Tongue (tissue), 3 donors: ENCODE measurements at places on chromosomes 6 and 20. TPM values are rescaled to one million over a fixed set of nuclear protein-coding genes. Genes with fewer than 3 reads are reported as not detected.

DNA sequence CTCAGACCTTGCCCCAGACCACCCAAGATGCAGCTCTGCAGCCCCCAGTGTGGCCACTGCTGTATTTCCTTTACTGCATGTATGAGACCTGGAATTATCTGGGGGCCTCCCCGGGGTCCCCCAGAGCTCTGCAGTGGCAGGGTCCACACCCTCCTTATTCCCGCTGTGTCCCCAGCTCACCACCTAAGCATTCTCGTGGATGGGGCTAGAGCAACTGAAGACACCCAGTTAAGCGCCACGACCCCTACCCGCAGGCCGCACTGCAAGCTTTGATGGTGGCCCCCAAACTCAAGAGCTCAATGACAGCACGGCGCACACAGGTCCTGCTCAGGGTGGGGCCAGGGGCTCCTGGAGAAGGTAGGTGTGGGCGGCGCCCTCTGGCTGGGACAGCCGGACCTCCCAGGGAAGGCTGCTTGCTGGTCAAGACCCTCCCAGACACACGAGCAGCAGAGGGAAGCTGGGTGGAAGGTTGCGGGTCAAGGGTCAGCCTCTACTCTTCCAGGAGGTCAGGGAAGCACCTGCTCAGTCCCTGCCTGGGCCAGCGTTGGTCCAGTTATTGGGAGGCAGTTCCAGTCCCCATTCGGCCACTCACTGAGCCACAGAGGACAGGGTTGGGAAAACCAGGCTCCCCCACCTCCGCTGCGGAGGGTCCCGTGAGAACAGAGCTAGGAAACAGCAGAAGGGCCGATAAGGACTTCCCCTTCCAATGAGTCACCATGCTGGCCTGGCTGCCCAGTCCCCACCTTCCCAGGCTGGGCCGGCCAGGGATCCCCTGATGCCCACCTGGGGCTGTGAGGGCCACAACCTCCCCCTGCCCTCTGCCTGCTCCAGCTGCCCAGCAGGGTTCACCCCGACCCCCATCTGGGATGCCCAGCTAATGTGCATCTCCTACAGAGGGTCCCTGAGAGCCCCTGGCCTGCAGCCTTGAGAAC lies 2.9 kb downstream of the LAMA5 start:
- DNase-seq, result no peak

Gene LHFPL5
- total RNA-seq, result not detected

Gene PLN
- 24.5 TPM for total RNA-seq

- no peak for DNase-seq
Measured at GRCh38 chr6:39649996-39650395, 75.2 kb downstream of the KIF6 start.

GRCh38 chr20:37329481-37330165 lies 16.3 kb upstream of the SRC start:
- no peak for DNase-seq

- no peak for DNase-seq
Measured at GRCh38 chr6:123598011-123598410, 38.7 kb downstream of the TRDN start.

Gene AKAP7
- total RNA-seq, result 20.3 TPM

DNA sequence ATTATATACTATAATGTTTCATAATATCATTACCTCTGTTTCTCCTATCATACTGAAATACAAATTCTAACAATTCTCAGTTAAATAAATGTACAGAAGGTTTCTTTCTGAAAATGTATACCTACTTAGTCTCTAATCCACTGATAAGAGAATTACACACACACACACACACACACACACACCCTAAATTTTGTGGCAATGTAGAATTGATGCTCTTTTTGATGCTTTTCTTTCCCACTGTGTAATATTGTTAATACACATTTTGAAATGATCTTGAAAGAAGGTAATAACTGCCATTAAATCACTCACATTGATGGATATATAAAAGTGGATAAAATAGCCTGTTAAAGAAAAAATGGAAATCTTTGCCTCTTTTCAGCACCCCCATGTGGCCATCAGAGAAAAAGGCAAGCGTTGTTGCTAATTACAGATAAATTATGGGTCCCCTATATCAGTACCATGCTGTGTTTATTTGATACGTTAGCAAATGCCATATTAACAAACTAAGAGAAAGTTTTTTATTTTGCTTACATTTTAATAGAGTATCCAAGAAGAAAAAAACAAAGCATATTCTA lies 76.6 kb upstream of the VGLL2 start:
- DNase-seq, result peak; percentile 38

GRCh38 chr20:49413677-49414076 lies 68.8 kb downstream of the KCNB1 start:
- no peak for DNase-seq

- DNase-seq, result no peak
Measured at GRCh38 chr6:90229331-90230010, 67.2 kb downstream of the BACH2 start.

DNA sequence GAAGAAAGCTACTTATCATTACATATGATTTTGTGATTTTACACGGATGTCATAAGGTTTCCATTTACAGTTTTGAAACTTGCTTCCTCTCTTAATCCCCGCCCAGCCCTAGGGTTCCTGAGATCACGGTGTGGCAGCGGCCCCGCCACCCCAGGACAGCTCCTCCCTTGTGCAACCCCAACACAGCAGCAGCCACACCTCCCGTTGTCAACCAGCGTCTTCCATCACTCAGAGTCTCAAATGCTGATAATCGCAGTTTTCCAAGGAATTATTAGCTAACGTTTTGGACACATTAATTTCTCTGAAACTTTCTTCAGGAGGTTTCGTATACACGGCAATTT lies 204.8 kb downstream of the THBS2 start:
- DNase-seq, result no peak

DNA sequence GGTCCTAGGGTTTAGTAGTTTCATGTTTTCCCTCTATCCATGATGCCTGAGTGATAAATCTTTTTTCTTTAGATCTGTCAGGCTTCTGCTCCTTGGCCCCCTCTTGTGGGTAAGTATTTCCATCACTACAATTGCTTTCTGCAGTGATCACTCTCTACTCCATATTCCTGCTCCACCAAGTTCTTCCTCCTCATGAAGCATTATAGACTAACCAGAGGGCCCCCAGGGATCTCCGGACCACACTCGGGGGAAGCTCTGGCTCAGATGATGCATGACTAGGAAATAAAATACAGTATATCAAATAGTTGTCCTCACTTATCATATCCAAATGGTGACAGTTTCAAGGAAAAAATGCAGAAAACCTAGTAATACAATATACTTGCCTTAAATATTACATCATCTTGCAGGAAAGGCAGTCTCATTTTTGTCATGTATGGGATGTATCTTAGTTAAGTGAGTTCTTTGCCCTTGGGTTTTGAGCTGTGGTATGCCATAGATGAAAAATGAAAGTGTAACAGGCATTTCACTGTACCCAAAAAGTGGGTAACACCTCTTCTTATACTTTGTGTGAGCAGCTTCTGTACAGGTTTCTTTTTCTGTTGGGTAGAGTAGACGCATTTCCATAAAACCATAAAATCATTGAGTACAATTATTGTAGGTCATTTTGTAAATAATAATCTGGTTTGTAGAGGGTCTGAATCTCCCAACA lies 200.9 kb upstream of the EYA4 start:
- peak; percentile 55 for DNase-seq

- no peak for DNase-seq
Measured at GRCh38 chr20:52127309-52127708, 64.3 kb downstream of the ZFP64 start.

DNA sequence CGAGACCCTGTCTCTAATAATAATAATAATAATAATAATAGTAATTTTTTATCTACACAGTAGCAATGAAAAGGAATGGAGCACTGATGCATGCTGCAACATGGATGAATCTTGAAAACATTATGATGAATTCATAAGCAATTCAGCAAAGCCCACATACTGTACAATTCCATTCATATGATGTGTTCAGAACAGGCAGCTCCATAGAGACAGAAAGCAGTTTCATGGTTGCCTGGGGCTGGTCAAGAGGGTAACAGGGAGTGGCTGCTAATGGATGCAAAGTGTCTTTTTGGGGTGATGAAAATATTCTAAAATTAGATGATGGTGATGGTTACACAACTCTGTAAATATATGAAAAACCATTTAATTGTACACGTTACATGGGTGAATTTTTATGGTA lies 43.6 kb downstream of the SLC24A3 start:
- DNase-seq, result no peak

GRCh38 chr6:33497157-33497556 lies 42.8 kb downstream of the ZBTB9 start:
- no peak for DNase-seq
